GM13976 (cell line): ENCODE measurements at places on chromosomes 7 and 10.
A peak's percentile ranks its signal among the peaks of the same experiment; 100 is the strongest.

DNA sequence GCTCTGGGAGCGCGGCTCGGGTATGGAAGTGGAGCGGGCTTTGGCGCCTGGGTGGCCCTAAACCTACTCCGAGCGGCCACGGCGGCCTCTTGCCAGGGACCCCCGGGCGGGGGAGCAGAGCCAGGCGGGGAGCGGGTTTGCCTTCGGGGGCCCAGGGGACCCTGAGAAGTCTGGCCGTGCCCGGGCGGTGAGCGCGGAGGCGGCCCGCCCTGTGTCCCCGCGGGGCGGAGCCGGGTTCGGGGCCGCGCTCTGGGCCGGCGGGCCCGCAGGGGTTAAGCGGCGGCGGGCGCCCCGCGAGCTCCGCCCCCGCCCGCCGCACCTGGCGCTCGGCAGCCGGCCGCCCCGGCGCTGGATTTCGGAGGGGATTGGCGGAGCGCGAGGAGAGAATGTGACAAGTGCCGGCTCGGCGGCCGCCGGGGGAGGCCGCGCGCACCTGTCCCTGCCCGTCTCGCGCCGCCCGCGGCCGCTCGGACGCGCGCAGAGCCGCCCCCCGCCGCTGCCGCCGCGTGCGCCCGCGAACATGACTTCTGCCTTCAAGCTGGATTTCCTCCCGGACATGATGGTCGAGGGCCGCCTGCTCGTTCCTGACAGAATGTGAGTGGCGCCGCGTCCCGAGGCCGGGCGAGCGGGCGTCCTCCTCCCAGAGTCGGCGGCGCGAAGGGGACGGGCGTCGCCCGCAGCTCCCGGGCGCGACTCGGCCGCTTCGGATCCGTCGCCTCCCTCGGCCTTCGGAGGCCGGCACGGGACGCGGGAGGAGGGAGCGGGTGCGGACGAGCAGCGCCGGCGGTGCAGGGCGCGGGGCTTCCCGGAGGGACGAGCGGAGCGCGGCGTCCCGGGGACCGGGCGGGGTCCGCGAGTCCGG lies at the start of gene CELF2:
TSS of gene CELF2 (plus strand) at position 303 of the 862 bp plus-strand sequence. CDS start at position 521, 218 bp downstream.
- peak; percentile 78 for DNase-seq

GRCh38 chr7:70701477-70701876 lies 430.5 kb upstream of the GALNT17 start:
- DNase-seq = no peak

DNA sequence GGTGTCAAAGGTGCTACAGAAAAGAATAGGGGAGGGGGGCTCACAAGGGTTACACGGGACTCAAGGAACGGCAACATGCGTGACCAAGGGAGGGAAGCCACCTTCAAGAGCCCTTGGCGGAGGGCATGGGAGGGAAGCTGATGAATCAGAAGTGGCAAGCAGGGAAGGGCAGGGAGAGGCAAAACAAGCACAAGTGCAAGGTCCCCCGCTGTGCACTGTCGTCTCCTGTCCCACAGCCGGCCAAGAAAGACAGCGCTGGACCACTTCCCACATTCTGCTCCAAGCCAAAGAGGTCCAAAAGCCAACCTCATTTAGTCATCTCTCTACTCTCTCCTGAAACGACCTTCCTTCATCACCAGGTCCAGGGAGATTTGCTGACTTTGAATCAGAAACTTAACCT lies 102.7 kb downstream of the CALN1 start:
- no peak for DNase-seq

DNA sequence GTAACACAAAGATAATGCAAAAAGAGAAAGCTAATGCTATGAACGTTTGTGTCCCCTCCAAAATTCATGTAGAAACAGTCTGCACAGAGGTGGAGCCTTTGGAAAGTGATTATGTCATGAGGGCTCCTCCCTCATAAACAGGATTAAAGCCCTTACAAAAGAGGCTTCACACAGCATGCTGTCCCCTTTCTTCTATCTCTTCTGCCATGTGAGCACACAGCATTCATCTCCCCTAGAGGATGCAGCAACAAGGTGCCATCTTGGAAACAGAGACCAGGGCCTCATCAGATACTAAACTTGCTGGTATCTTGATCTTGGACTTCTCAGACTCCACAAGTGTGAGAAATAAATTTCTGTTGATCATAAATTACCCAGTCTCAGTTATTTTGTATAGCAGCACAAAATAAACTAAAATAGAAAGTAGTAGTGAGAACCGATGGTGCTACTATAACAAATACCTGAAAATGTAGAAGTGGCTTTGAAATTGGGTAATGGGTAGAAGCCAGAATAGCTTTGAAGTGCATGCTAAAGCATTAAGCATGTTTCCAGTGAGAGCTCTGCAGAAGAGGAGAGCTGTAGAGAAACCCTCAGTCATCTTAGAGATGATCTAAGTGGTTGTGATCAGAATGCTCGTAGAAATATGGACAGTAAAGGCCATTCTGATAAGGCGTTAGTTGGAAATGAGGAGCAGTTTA lies 108.7 kb downstream of the DNAJC1 start:
- DNase-seq = no peak

DNA sequence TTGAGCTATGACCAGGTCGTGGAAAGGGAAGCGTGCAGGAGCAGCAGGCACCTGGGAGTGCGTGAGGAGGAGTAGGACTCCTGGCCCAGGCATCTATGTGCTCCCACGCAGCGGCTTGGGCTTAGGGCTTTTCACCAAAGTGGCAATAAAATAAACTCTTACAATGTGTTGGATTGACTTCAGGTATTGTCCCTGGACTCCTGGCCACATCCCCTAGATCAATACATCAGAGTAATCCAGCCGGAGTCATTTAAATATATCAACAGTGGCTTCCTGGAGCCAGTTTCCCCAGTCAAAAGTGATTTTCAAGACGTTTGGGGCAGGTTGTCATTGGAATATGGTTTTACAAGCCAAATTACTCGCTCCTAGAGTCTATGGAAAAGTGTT lies 344.4 kb downstream of the WDR11 start:
- DNase-seq = no peak

DNA sequence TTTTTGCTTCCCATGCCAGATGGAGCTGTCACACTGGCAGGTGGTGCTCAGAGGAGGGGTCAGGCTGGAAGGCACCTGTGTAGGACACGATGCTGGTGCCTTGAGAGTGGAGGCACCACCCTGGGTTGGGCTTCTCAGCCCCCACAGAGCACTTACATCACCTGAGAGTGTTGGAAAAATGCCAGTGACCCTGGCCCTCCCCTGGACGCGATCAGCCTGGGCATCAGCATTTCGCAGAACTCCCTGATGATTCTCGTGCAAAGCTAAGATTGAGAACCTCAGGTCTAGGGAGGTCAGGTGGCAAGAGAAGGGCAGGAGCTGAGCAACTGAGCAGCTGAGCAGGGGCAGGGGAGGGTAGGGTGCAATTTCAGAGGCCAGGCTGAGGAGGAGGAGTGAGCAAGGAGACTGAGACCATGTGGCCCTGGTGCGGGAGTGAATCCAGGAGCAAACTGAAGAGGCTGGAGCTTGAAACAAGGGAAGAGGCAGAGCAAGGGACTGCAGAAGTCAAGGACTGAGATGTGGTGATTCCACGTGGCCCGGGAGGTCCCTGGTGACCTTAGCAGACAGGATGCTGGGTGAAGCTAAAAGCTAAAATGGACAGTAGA lies 24.7 kb upstream of the GRID1 start:
- no peak for DNase-seq

DNA sequence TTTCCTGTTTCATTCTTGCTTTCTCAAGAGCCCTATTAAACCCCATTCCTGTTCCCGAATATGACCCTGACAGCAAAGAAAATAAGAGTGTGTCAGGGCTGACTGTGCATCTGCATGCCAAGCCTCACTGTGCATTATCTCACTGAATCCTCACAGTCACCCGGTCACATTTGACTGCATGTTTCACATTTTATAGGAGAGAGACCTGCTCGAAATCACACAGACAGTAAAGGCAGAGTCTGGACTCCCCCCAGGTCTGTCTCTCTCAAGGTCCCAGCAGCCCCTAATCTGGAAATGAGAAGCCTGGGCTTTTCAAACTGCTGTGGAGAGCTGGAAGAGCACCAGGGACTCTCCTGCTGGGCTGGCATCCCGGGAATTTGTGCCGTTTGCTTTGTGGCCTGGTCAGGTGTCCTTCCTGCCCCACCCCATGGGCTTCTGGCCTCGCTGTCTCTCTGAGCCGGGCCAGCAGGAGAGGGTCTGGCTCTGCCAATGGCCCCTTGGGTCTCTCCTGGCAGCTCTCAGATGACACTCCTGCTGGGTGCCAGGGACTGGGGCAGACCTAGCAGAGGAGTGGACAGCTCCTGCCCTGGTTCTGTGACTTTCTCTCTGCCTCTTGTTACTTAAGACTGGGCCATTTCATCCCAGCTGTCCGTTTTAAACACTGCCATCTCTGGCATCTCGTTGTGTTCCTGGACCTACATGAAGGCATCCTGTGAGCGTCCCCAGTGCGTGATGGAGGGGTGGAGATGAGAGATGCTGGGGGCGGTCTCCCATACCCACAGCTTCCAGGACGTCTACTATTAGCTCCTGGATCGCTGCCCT lies 173.6 kb downstream of the ARHGAP12 start:
- no peak for DNase-seq

GRCh38 chr10:111703986-111704385 lies 479.6 kb downstream of the GPAM start:
- DNase-seq = no peak
